A549 treated with GW870086 at 1 μM for 4 hours (cell line): ENCODE measurements at places on chromosomes 11 and 22. TPM values are rescaled to one million over a fixed set of nuclear protein-coding genes. Genes with fewer than 3 reads are reported as not detected.

Gene SLN
- 0.52 to 2.1 TPM (median 1.6 TPM) in 5 replicates for total RNA-seq

Gene PRG3
- not detected in 5 replicates for total RNA-seq

Gene MS4A12
- total RNA-seq, result not detected in 5 replicates

Gene SPATA19
- not detected in 5 replicates for total RNA-seq

Gene ZBTB44
- total RNA-seq, result 4.6 to 7.6 TPM (median 6.8 TPM) in 5 replicates

Gene GCAT
- total RNA-seq, result 2.4 to 4.4 TPM (median 3.1 TPM) in 5 replicates

Gene SYT8
- 0.21 to 1.00 TPM (median 0.36 TPM) in 5 replicates for total RNA-seq

Gene ACRV1
- total RNA-seq, result not detected in 5 replicates

Gene DEFB131B
- not detected in 5 replicates for total RNA-seq

Gene IFT27
- total RNA-seq, result 12.4 to 25.7 TPM (median 23.3 TPM) in 5 replicates

Gene CALCA
- 0.07 to 0.19 TPM (median 0.14 TPM) in 3 of 5 replicates, not detected in the others for total RNA-seq

Gene FXYD6
- 0.16 to 0.36 TPM (median 0.30 TPM) in 4 of 5 replicates, not detected in the other for total RNA-seq

Gene CLMP
- 16.6 to 22.6 TPM (median 19.7 TPM) in 5 replicates for total RNA-seq

Gene SCN2B
- not detected in 5 replicates for total RNA-seq

Gene TH
- total RNA-seq, result not detected in 5 replicates

Gene WNT11
- total RNA-seq, result 1.2 to 2.0 TPM (median 1.4 TPM) in 5 replicates

Gene NEFH
- 0.05 to 0.14 TPM (median 0.10 TPM) in 5 replicates for total RNA-seq

Gene RNF26
- total RNA-seq, result 29.4 to 37.4 TPM (median 34.2 TPM) in 5 replicates

Gene ACTN3
- total RNA-seq, result 0.05 TPM in 1 of 5 replicates, not detected in the others

Gene ANGPTL5
- 0.09 to 0.16 TPM in 2 of 5 replicates, not detected in the others for total RNA-seq

Gene FJX1
- total RNA-seq, result 31.9 to 44.3 TPM (median 39.3 TPM) in 5 replicates

Gene EHF
- 0.39 to 0.94 TPM (median 0.74 TPM) in 5 replicates for total RNA-seq

Gene PCF11
- total RNA-seq, result 21.9 to 26.6 TPM (median 25.1 TPM) in 5 replicates

Gene CCDC179
- total RNA-seq, result not detected in 5 replicates

Gene SUSD2
- 57.0 to 72.3 TPM (median 67.0 TPM) in 5 replicates for total RNA-seq

Gene AMPD3
- total RNA-seq, result 7.1 to 9.5 TPM (median 8.5 TPM) in 5 replicates

Gene SAA1
- total RNA-seq, result 0.97 to 2.6 TPM (median 1.6 TPM) in 5 replicates

Gene IRAG1
- total RNA-seq, result 0.05 to 0.15 TPM (median 0.11 TPM) in 4 of 5 replicates, not detected in the other

Gene KDM4E
- not detected in 5 replicates for total RNA-seq

Gene KCNQ1
- total RNA-seq, result 0.31 to 0.81 TPM (median 0.43 TPM) in 5 replicates

Gene FAT3
- 0.21 to 0.87 TPM (median 0.59 TPM) in 5 replicates for total RNA-seq

Gene CDCA5
- total RNA-seq, result 56.3 to 73.2 TPM (median 69.6 TPM) in 5 replicates

Gene TBCEL
- total RNA-seq, result 5.0 to 6.5 TPM (median 6.3 TPM) in 5 replicates

Gene CST6
- not detected in 5 replicates for total RNA-seq

Gene NOX4
- not detected in 5 replicates for total RNA-seq

Gene SCGB2A2
- total RNA-seq, result not detected in 5 replicates
